ENCODE measurements at places on chromosomes 2 and 18.

DNA sequence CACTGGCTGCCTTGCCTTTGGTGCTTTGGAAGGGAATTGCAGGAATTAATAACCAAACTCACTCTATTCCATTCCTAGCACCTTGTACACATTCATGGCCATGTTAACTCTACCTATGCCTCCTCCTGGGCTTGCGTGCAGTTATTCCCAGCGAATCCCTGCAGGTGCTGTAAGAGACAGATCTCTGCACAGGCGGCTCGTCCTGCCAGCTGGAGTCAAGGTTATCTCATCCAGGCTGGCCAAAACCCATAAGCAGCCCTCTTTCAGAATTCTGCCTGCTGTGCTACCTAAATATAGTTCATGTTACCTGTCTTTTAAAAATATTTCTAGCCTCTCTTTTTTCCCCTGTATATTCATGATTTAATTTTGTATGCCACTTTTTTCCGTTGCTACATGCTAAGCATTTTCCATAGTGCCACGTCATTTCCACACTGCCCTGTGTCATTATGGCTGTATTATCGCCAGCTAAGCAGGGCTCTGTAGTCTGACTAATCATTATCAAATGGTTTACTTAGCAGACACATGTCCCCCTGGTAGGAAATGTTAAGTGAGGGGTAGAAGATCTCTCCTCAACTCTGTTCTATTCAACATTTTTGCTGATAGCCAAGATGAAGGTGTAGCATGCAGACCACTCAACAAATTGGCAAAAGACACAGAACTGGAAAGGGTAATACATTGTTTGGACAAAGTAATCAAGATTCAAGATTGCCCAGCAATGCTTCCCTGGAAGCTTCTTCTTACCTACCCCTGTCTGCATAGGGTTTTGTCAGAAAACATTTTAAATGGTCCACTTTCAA lies 79.7 kb upstream of the TAF1B start:
- DNase-seq: no peak

GRCh38 chr2:9207641-9208311 lies 1.2 kb downstream of the ASAP2 start:
- DNase-seq: no peak

- no peak for DNase-seq
These were observed 168.0 kb downstream of the ASXL3 start for GRCh38 chr18:33745871-33746545.

DNA sequence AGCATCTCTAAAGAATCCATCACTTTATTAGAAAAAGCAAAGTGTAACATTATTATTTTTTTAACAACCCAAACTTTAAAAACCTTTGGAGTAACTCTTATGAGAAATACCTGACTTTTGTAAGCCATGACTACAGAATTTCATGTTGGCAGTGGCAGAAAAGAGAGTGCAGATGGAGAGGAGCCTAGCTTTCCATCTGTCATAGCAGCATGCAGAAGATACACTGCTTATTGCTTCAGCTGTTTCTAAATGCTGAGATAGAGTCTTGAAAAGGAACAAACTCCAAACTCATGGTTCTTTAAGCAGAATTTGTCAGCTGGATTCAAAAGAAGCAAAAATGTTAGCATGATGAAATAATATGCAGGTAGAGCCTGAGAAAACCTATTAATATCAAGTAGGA lies 1130.3 kb downstream of the DPP10 start:
- DNase-seq: no peak

- no peak for DNase-seq
These were observed 173.3 kb downstream of the DCDC2C start for GRCh38 chr2:3876685-3877084.

GRCh38 chr2:233404222-233404621 lies 49.9 kb downstream of the DGKD start:
- no peak for DNase-seq
